ENCODE measurements at places on chromosomes 4 and X.

- no peak for DNase-seq
Observed at GRCh38 chrX:26788402-26788998, 572.5 kb downstream of the MAGEB5 start.

GRCh38 chrX:9127986-9128385 is 94.1 kb upstream of the FAM9B start:
- DNase-seq, result no peak

- no peak for DNase-seq
Observed at GRCh38 chrX:46144566-46144965, 400.7 kb downstream of the ZNF674 start.

DNA sequence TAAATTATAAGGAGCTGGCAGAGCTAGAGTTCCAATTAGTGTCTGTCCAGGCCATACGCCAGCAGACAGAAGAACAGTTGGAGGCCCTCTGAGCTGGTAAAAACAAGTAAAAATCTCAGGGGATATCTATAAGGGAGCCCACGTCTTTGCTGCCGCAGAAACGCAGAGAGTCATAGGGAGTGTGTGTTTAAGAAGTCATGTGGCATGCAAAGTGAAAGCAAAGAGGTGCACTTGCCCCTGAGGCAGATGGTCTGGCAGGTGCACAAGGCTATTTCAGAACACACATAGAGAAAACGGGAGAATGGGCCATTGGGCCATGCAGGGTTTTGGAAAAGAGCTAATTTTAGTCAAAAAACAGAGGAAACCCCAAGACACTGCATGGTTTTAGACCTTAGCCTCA is 92.7 kb downstream of the NAP1L3 start:
- no peak for DNase-seq

DNA sequence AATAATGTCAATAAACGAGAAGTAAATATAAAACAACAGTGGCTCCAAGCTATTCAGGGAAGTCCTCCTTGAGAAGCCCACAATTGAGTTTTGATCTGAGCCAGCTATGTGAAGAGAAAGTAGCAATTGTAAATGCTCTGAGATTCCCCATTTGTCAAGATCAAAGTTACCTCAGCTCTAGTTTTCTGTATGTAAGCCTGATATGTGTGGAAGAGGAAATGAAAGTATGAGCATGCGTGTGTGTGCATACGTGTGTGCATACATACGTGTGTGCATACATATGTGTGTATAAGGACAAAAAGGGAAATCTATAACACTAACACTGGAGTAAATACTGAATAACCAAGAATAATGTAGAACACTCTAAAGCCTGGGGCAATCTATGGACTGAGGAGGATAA is 130.3 kb downstream of the SCFD2 start:
- no peak for DNase-seq

- DNase-seq, result no peak
Observed at GRCh38 chr4:7716010-7716721, 223.5 kb downstream of the AFAP1 start.

GRCh38 chr4:149835280-149835679 is 19.6 kb upstream of the IQCM start:
- no peak for DNase-seq
